ENCODE measurements at places on chromosomes 3 and 15.

DNA sequence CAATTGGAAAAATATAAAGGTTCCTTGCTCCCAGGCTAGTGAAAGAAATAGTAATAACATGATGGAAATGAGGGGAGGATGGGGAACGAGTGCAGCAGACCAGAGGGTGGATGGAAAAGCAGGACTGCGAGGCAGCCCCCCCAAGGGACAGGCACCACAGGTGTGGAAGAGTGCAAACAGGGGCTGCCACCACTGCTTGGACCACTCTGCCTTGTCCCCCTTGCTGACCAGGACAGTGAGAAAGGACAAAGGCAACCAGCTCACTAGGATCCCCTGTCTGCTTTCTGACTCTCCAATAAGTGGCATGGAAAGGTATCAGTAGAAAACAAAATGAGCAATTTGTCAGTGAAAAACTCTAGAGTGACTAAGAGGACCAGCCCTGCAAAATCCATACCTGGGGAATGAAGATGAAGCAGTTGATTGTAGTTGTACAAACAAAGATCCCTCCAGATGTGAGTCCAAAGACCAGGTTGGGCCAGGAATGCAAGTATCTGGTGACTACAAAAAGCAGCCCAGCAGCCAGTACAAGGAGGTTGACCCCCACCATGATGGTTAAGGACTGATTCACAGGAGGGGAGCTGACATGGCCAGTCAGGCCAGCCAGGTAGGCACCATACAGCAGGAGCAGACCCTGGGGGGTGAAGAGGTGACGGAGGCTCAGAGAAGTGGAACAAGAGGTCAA lies 86.6 kb upstream of the GSK3B start:
- no peak for DNase-seq

GRCh38 chr3:87336761-87337160 lies 60.4 kb upstream of the POU1F1 start:
- DNase-seq, result no peak

GRCh38 chr15:79032656-79033055 lies 57.9 kb downstream of the RASGRF1 start:
- DNase-seq, result no peak

GRCh38 chr3:16761571-16761970 lies 123.2 kb upstream of the PLCL2 start:
- no peak for DNase-seq

GRCh38 chr15:67405208-67406191 lies 115.4 kb upstream of the C15orf61 start:
- no peak for DNase-seq

GRCh38 chr3:39126532-39127071 lies 19.1 kb downstream of the TTC21A start:
- DNase-seq, result peak; percentile 53

All from activated T-cell treated with anti-CD3 and anti-CD28 coated beads, Interleukin-2, amount 50 U/mL, for 48 hours (primary cell).